ENCODE measurements at places on chromosomes 16 and 17.

- DNase-seq, result no peak
Observed at GRCh38 chr17:32523017-32523680, 36.4 kb downstream of the CDK5R1 start.

DNA sequence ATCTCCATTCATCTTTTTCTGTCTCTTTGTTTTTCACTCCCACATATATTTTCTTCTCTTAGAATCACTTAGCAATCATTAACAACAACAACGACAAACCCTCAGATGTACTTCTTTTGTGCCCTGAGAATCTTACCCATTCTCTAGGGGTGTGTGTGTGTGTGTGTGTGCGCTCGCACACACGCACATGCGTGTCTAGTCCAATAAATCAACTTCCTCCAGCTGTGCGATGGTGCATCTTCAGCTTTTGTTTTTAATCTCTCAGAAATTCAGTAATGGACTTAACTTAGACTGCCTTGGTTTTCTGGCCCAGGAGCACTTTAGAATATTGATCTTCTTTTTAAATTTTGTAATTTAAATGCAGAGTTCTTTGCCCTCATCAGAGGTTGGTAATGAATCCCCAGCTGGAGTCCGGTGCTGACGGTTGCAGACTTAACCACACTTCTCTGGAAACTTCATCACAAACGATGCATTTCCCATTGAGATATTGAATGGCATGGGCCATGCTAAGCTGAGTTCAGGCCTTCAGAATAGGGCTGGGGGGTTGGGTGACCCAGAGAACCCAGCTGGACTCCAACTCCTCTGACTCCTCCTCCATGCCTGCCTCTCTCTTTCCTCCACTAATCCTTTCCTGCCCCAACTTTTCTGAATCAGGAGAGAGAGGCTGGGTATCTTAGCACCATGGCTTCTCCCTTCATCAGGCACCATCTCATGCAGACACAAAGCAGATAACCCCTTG, 193.9 kb downstream of the ZNF18 start:
- no peak for DNase-seq

DNA sequence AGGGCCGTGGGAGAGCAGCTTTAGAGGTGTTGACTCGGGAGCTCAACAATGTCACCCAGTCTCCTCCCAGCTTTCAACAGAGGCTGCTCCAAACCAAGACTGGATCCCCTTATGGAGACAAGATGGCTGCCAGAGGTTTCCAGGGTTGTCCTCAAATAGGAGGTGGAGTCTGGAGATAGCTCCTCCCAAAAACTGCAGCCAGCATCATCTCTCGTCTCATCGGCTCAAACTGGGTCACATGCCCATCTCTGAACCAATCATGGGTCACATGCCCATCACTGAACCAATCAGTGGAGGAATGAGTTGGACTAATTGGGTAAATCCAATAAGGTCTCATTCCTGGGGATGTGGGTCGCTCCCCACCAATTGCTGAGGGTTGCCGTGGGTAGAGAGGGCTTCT, 41.1 kb upstream of the C16orf82 start:
- DNase-seq, result no peak

- DNase-seq, result no peak
Observed at GRCh38 chr17:80364091-80364691, 50.8 kb upstream of the ENDOV start.

- DNase-seq, result peak; percentile 64
Observed at GRCh38 chr17:1398931-1399678, 917 bp downstream of the YWHAE start.
